ENCODE measurements at places on chromosomes 1 and 21. TPM values are rescaled to one million over a fixed set of nuclear protein-coding genes. Genes with fewer than 3 reads are reported as not detected.

TAS1R1 gene
- 0.19 TPM for polyA plus RNA-seq

VWA5B1 gene
- 0.16 TPM for polyA plus RNA-seq

DDR2 gene
- polyA plus RNA-seq: 0.66 TPM

TRNP1 gene
- 29.4 TPM for polyA plus RNA-seq

LCE1E gene
- polyA plus RNA-seq: 0.43 TPM

MSH4 gene
- polyA plus RNA-seq: 0.10 TPM

ZNF683 gene
- not detected for polyA plus RNA-seq

FAM151A gene
- not detected for polyA plus RNA-seq

CNKSR1 gene
- 9.8 TPM for polyA plus RNA-seq

FLG2 gene
- not detected for polyA plus RNA-seq

DNAJC6 gene
- 2.4 TPM for polyA plus RNA-seq

CLIC4 gene
- polyA plus RNA-seq: 84.0 TPM

KLF17 gene
- polyA plus RNA-seq: not detected

IGSF9 gene
- 9.3 TPM for polyA plus RNA-seq

LYPD8 gene
- not detected for polyA plus RNA-seq

CYP2J2 gene
- 1.4 TPM for polyA plus RNA-seq

PIGM gene
- polyA plus RNA-seq: 5.0 TPM

S100A7 gene
- polyA plus RNA-seq: not detected

OR2L5 gene
- not detected for polyA plus RNA-seq

B3GALNT2 gene
- 12.8 TPM for polyA plus RNA-seq

ELOA gene
- 55.7 TPM for polyA plus RNA-seq

IQCC gene
- 1.7 TPM for polyA plus RNA-seq

NBPF20 gene
- polyA plus RNA-seq: 0.30 TPM

KIF17 gene
- 5.9 TPM for polyA plus RNA-seq

MAP1LC3C gene
- polyA plus RNA-seq: 0.61 TPM

FCRLB gene
- 0.47 TPM for polyA plus RNA-seq

LZIC gene
- polyA plus RNA-seq: 22.3 TPM

ARHGEF10L gene
- 12.1 TPM for polyA plus RNA-seq

PLA2G2D gene
- polyA plus RNA-seq: not detected

GPR25 gene
- polyA plus RNA-seq: not detected

OR10J5 gene
- polyA plus RNA-seq: not detected

FPGT gene
- polyA plus RNA-seq: 1.2 TPM

ITLN2 gene
- polyA plus RNA-seq: 8.0 TPM

PLEKHN1 gene
- 1.4 TPM for polyA plus RNA-seq

SPATA46 gene
- not detected for polyA plus RNA-seq

TEDDM1 gene
- polyA plus RNA-seq: not detected

TCHHL1 gene
- polyA plus RNA-seq: not detected

OLIG2 gene
- 0.09 TPM for polyA plus RNA-seq

LRRC8C gene
- polyA plus RNA-seq: 0.89 TPM

TMEM201 gene
- polyA plus RNA-seq: 11.6 TPM

B3GALT5 gene
- 6.2 TPM for polyA plus RNA-seq

Data from GM23338 (cell line).